ENCODE measurements at places on chromosomes 3 and 15.

GRCh38 chr3:125643172-125643571 lies 47.9 kb upstream of the OSBPL11 start:
- DNase-seq = no peak

- no peak for DNase-seq
These were observed 325.7 kb downstream of the MAGI1 start for GRCh38 chr3:65713016-65713415.

- DNase-seq = no peak
These were observed 32.1 kb downstream of the SRPRB start for GRCh38 chr3:133837487-133838295.

DNA sequence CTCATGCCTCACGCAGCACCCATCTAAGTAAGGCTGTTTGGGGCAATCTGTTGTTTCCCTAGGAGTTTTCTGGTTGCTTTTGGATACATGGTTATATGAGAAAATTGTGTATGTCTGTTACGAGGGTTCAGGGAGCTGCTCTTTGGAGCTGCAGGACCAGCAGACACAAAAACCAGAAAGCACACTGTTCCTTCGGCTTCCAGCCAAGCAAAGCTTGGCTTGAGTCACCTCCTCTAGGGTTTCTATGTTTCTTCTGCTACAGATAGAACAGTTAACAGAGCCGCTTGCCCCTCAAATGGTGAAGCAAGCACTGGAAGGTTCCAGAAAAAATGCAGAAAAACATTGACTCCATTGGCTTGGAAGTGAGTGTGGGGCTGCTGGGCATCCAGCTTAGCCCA lies 49.2 kb upstream of the CTDSPL start:
- DNase-seq = no peak

GRCh38 chr15:27017168-27017809 lies 46.3 kb downstream of the GABRG3 start:
- DNase-seq = no peak

GRCh38 chr3:66997560-66998112 lies 471 bp upstream of the KBTBD8 start:
- DNase-seq = no peak

DNA sequence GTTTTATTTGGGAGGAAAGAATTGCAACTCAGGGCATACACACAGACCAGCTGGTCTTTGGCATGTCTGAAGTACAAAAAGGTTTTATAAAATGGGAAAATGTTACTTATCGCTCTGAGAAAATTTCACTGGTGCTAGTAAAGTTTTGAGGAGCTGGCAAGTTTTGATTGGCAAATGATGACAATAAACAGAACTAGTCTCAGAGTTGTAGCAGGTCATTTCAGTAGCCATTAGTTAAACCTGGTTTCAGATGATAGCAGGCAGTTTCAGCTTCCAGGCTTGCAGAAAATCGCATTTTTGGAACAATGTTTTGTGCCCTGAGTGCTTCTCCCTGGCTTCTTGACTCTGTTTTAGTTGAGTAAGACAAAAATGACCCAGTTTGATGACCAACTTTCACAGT lies 10.7 kb downstream of the B2M start:
- DNase-seq = no peak

GRCh38 chr3:97576221-97576620 lies 188.3 kb upstream of the ARL6 start:
- no peak for DNase-seq

GRCh38 chr3:51373658-51374421 lies 11.3 kb upstream of the MANF start:
- no peak for DNase-seq

DNA sequence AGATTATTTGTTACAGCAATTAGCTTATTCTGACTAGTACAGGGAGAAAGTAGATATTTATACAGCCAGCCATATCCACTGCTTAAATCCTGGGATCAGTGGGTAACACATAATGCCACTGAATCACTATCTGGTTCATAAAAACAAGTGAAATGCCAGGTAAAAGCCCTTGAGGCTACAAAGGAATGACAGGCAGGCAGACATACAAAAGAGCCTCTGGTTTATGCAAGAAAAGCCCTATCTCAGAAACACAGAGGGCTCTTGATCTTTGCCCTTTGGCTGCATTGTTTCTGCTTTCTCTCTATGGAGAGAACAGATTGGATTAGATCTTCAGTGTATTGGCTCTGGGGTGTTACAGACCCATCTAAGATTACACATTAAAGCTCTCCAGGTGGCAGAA lies 115.4 kb upstream of the GADL1 start:
- no peak for DNase-seq

DNA sequence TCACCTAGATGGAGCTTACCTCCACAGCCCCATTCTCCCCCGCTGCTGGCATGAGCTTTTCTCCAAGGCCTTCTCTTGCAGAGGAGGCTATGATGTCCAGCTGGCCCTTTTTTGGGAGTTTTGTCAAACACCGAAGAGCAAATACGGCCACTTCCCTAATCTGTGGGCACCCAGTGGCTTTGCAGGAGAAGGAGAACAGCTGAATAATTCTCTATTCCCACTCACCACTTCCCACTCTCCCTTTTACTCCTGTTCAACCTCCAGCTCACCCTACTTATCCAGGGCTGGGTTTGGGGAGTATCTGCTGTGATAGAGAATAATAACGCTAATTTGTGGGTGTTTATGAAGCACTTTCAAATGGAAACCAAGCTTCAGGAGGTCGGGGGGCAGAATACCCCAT lies 93.0 kb downstream of the AAGAB start:
- DNase-seq = no peak

DNA sequence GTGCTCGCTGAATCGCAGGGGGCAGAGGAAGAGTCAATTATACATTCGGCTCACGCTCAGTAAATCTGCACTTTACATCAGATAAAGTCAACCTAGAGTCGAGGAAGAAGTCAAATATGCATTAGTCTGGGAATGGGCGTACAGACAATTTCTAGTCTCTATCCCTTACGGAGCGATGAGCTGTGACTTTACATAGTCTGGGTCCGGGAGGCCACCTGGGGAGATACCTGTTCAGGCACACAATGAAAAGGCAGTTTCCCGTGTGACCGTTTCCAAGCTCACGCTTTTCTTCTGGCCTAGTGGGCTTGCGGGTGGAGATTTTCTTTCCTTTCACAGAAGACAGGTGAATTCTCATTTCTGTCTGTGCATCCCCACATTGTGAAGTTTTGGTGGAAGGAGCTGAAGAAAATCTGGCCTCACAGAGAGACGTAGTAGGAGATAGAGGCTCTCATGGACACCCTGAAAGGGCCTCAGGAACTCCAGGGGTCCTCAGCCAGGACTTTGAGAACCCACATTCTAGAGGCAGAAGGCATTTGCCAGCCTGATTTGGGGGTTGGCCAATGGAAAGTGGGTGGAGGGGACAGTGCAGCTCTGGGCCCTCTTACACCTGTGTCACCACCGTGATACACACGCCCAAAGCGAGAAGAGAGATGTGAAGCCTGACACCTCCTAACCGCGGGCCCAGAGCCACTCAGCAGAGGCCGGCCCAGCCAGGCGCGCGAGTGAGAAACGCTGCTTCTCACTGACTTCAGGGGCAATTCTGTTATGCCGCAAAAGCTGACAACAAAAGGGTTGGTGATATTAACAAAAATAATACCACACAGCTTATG lies 10.7 kb upstream of the OCA2 start:
- no peak for DNase-seq

GRCh38 chr3:10748040-10748439 lies 68.0 kb upstream of the SLC6A11 start:
- DNase-seq = no peak

DNA sequence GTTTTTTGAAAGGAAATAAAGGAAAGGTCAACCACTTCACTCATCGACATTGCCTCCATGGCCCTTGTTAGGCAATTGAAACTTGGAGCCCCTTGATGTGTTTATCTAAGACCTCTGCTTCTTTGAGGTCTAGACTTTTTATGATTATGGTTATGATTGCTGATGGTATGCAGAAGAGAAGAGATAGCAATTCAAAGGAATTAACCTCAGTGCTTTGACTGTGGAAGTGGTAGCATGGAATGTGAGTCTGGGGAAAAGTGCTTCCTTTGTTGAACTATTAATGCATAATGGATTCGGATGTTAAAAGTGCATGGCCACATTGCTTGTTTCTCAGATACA lies 46.1 kb downstream of the FNDC3B start:
- no peak for DNase-seq

GRCh38 chr3:38374221-38374620 lies 27.6 kb downstream of the XYLB start:
- peak; percentile 8 for DNase-seq

- no peak for DNase-seq
These were observed 402.4 kb downstream of the RBMS3 start for GRCh38 chr3:29683018-29683993.

DNA sequence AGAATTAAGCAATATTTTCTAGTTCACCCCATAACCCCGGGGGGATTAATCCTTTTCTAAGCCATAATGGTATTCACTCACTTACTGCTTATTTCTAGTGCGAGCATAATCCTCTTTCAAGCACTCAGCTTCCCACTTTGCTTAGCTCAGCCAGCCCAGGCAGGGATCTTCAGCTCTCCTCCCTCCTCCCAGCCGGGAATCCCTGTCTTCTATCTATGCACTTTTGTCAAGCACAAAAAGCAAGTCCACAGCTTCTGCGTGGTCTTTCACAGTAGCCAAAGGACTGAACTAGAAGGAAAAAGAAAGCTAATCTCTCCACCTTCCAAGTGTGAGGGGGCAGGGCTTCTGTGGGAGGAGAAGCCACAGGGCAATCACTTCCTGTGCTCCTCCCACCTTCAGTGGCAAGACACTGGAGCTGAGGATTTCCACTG lies 62.8 kb downstream of the PEX5L start:
- DNase-seq = no peak

DNA sequence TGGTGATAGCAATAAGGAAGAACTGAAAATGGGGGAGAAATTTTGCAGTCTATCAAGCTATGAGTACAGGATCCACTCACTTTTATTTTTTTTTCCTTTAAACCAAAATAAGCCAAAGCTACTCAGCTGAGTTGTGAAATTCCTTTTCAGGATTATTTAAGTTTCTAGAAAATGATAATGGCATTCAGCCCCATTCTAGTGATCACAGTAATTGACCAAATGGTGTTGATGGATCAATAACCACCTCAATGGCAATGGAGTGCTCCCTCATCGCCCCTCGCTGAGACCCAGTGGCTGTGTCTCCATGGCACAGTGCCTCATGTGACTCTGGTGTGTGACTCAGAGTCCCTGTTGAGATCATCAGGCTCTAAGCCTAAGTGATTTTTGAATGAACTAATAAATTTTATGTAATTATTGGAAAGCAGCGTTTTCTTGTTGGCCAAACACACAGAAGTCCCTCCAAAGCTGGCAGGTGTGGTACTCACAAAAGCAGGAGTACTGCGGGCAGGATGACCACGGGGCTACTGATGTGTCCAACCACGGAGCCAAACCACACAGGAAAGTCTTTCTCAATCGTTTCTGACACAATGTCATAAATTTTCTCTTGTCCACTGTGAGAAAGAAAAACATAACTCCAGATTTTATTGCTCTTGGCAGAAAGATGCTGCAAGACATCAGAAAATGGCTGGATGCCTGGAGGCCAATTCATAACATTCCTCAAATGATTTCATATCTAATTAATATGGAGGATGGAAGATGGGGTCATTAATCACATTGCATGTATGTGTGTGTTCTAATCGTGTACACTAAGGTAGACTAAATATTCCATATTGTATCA lies 14.4 kb upstream of the STARD5 start:
- no peak for DNase-seq

DNA sequence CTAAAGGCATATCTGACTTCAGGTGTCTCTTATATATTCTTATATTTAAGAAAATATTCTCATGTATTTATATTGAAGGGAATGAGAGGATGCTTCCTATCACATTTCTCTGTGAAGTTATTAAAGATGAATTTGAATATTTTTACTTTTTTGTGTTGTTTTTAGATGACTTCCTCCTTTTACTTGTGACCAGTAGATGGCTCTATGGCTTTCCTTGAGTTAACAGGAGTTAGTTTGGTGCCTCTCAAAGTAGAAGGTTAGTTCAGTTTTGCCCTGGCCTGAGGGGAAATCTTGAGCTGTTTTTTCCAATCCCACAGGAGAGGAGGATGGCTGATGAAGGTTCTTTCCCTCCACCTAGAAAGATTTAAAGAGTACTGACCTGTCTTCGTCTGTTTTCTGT lies 80.7 kb downstream of the SQOR start:
- DNase-seq = no peak

- DNase-seq = no peak
These were observed 10.6 kb downstream of the ALDH1A3 start for GRCh38 chr15:100890051-100890720.

DNA sequence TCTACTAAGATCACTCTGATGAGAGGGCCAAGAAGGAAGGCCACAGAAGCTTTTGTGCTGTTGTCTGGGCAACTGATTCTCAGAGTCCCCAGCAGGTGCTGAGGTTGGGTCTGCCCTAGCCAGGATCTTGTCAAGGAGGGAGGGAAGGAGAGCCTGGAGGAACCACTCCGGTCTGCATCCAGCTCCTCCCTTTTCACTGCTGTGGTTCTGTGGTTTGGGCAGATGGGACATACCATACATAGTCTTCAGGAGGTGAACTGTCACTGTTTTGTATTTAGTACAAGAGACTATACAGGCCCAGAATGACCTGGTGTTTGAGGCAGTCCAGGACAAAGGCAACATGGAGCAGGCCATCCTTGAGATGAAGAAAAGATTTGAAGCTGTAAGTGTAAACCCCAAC lies 21.9 kb downstream of the C3orf62 start:
- DNase-seq = no peak

All from stimulated activated CD4-positive, alpha-beta T cell treated with anti-CD3 and anti-CD28 coated beads, TNF-alpha, amount 100 ng/mL, for 48 hours (primary cell).